ENCODE measurements at places on chromosomes 12 and 14.
A peak's percentile ranks its signal among the peaks of the same experiment; 100 is the strongest.

DNA sequence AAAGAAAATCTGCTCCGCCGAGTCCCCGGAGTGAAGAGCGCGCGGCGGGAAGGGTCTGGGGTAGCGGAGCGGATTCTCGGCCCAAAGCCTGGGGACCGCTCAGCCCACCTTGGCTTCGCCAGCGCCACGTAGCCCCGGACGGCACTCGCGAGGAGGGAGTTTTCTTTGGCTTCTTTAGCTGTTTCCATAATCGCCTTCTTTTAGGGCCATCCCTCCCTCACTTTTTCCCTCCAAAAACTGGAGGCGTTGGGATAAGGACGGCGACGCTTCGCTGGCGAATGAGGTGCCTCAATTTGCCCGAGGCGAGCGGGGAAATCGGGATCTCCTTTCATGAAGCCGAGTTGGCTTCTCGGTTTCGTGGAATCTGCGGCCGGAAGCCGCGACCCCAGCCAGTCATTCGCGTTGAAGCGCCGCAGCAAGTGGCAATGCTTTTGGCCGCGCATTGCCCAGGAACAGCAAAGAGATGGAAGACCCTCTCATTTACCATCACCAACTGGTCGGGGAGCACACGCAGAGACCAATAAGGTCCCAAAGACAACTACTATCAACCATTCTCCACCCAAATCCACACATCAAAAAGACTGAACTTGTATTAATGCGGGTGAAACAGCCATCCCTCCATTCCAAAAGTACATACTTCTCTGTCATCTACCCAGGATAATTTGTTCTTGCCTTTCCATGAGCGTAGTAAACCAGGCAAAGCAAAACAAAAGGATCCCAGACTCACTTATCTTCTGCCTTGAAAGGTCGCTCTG lies 8.4 kb upstream of the SIX1 start:
- no peak overlapping the region for H3K27ac ChIP-seq
- H3K4me3 ChIP-seq: peak overlapping the region; percentile 41
- H3K36me3 ChIP-seq: no peaks in the 10 kb centered on the region
- peaks cover 38% of the 10 kb centered on the region for H3K4me1 ChIP-seq

GRCh38 chr14:71534506-71534905 lies 397.7 kb upstream of the RGS6 start:
- H3K27me3 ChIP-seq: no peaks in the 10 kb centered on the region
- H3K36me3 ChIP-seq: peaks cover 5% of the 10 kb centered on the region
- no peaks in the 10 kb centered on the region for H3K4me1 ChIP-seq

DNA sequence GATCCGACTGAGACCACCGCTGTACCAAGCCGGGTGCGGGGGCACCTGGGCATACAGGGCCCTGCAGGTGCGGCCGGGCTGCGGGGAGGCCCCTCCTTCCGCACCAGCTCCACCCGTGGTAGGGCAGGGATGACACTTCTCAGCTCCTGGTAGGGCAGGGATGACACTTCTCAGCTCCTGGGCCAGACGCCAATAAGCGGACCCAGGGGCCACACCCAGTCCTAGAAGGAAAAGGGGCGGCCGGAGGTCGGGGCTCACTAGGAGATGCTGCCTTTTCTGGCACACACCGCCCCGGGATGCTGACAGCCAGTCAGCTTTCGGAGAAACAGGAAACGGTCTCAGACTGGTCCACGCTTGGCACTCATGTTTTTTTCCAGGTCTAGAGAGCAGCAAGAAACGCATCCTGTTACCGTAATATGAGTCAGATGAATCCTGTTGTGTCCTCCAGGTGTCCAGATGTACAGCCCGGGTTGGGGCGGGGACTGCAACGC lies 34.8 kb downstream of the NFKBIA start:
- DNase-seq: no peak
- H3K27ac ChIP-seq: no peak overlapping the region
- H3K4me3 ChIP-seq: no peak overlapping the region
- no peaks in the 10 kb centered on the region for H3K27me3 ChIP-seq
- H3K4me1 ChIP-seq: peaks cover 26% of the 10 kb centered on the region

- H3K27me3 ChIP-seq: peaks cover 19% of the 10 kb centered on the region
- H3K36me3 ChIP-seq: no peaks in the 10 kb centered on the region
- H3K4me1 ChIP-seq: peaks cover 7% of the 10 kb centered on the region
- no peak for DNase-seq
- H3K4me3 ChIP-seq: no peak overlapping the region
- H3K27ac ChIP-seq: no peak overlapping the region
These were observed 2.9 kb upstream of the MSRB3 start for GRCh38 chr12:65275627-65276026.

DNA sequence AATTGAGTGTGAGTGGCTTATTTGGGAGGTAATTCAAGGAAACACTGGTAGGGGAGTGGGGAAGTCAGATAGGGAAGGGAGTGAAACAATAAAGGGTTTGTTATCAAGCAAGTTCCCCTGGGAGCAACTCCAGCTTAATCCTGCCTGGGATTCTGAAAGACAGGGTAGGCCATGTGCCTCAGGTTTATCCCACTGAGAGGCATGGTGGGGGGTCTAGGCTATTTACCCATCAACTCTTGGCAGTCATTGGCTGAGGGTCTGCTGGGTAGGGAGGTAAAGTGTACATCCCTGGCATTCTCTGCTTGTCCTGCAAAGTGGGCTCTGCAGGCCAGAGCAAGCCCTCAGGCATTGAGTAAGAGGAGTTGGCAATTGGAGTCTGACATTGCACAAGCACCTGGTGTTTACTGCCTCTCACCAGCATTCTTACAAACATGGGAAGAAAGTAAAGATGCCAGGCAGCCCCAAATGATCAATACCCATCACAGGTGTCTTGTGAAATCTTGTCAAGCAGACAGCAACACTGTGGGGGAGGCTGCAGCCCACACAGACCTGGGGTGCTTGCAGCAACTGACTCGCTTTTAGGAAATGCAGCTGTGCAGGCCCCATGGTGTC lies 169.3 kb downstream of the KTN1 start:
- DNase-seq: no peak
- H3K4me3 ChIP-seq: no peak overlapping the region
- H3K4me1 ChIP-seq: no peaks in the 10 kb centered on the region
- no peaks in the 10 kb centered on the region for H3K36me3 ChIP-seq

GRCh38 chr12:125381373-125381772 lies 316.1 kb downstream of the AACS start:
- no peaks in the 10 kb centered on the region for H3K4me1 ChIP-seq
- H3K27me3 ChIP-seq: peaks cover 8% of the 10 kb centered on the region
- no peak overlapping the region for H3K27ac ChIP-seq
- H3K36me3 ChIP-seq: no peaks in the 10 kb centered on the region

GRCh38 chr14:71686677-71687076 lies 245.6 kb upstream of the RGS6 start:
- no peaks in the 10 kb centered on the region for H3K27me3 ChIP-seq
- no peak for DNase-seq
- peaks cover 31% of the 10 kb centered on the region for H3K36me3 ChIP-seq

- no peaks in the 10 kb centered on the region for H3K36me3 ChIP-seq
- no peaks in the 10 kb centered on the region for H3K27me3 ChIP-seq
- DNase-seq: no peak
- H3K4me3 ChIP-seq: no peak overlapping the region
These were observed 26.8 kb downstream of the BCAT1 start for GRCh38 chr12:24922090-24922489.

GRCh38 chr14:84882830-84883229 lies 647.1 kb upstream of the FLRT2 start:
- no peaks in the 10 kb centered on the region for H3K27me3 ChIP-seq
- no peak for DNase-seq
- no peak overlapping the region for H3K27ac ChIP-seq
- H3K36me3 ChIP-seq: no peaks in the 10 kb centered on the region
- no peak overlapping the region for H3K4me3 ChIP-seq

DNA sequence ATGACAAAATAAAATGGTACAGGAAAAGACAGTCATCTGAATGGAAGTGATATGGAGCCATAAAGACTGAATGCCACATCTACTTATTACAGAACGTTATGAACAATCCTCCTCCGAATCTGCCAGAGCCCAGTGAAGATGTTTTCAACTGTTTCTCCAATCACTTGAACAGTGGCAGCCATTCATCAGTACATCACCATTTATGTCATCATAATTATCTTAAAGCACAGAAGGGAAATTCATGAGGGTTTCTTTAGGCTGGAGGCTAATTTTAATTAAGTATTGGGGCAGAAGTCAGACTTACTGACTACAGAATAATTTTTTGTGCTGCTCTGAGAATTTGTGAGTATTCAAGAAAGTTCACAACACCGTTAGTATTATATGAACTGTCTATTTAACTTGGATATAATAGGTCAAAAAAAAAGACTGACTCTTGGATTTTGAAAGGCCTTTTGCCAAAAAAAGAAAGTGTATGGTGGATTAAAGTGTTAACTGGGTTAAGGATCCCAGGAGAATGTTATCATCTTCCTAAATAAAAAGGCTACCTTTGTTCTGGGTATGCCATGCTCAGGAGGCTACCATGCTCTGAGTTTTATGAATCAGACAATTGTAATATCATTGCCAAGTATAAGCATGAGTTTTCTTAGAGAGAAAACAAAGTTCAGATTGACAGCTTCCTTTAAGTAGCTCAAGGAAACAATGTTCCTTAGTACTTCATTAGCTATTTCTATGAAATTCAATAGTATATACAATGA lies 40.1 kb downstream of the PDZRN4 start:
- no peaks in the 10 kb centered on the region for H3K27me3 ChIP-seq
- DNase-seq: no peak
- no peak overlapping the region for H3K27ac ChIP-seq

GRCh38 chr14:90511795-90512328 lies 115.0 kb downstream of the CALM1 start:
- H3K27me3 ChIP-seq: peaks cover 13% of the 10 kb centered on the region
- no peaks in the 10 kb centered on the region for H3K4me1 ChIP-seq
- H3K36me3 ChIP-seq: no peaks in the 10 kb centered on the region
- no peak for DNase-seq
- H3K4me3 ChIP-seq: no peak overlapping the region
- no peak overlapping the region for H3K27ac ChIP-seq

DNA sequence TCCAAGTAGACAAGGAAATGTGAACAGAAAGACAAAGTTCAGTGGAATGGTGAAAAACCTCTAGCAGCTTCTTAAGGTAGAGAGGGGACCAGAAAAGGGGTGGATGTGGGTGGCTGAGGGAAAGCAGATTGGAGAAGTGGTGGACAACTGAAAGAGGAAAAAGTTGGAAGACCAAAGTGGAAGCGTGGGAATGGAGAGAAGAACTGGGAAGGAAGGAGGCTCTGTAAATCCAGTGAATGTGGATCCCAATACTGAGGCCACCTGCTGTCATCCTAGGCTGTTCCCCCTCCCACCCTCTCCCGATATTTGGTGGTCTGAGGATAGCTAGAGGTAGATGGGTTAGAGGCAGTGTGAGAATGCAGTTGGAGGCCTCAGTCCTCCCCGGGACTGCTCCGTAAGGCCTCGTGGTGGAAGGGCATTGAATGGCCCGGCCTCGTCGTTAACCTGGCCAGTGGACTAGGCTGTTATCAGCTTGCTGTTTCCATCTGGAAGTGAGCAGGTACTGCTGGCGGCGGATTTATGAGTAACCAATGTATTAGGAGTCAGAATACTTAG lies 822 bp upstream of the POU6F1 start:
- no peaks in the 10 kb centered on the region for H3K36me3 ChIP-seq
- H3K4me3 ChIP-seq: peak overlapping the region; percentile 98
- peaks cover 16% of the 10 kb centered on the region for H3K4me1 ChIP-seq
- H3K27me3 ChIP-seq: no peaks in the 10 kb centered on the region
- no peak for DNase-seq

DNA sequence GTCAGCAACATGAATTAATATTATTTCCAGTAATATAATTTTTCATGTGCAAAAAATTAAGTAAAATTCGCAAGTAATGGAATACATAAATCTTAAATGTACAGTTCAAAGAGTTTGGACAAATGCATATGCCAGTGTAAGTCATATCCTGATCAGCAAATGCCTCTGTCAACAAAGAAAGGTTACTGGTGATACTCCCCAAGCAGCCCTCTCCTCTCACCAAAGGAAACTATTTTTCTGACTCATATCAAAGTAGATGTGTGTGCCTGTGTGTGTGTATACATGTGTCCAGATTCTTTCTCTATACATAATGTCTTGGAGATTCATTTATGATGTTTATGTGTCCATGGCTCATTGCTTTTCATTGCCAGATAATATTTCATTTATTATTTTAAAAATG lies 1035.0 kb downstream of the SLC16A7 start:
- no peak overlapping the region for H3K4me3 ChIP-seq
- no peaks in the 10 kb centered on the region for H3K36me3 ChIP-seq
- H3K27me3 ChIP-seq: no peaks in the 10 kb centered on the region
- H3K27ac ChIP-seq: no peak overlapping the region
- DNase-seq: no peak
- H3K4me1 ChIP-seq: no peaks in the 10 kb centered on the region

GRCh38 chr14:34711169-34711568 lies 3.2 kb downstream of the CFL2 start:
- H3K4me3 ChIP-seq: no peak overlapping the region
- no peaks in the 10 kb centered on the region for H3K36me3 ChIP-seq
- peaks cover 9% of the 10 kb centered on the region for H3K4me1 ChIP-seq

GRCh38 chr12:7450667-7451066 lies 6.7 kb upstream of the CD163L1 start:
- no peaks in the 10 kb centered on the region for H3K4me1 ChIP-seq
- H3K27me3 ChIP-seq: no peaks in the 10 kb centered on the region
- no peaks in the 10 kb centered on the region for H3K36me3 ChIP-seq
- no peak overlapping the region for H3K27ac ChIP-seq
- H3K4me3 ChIP-seq: no peak overlapping the region
- DNase-seq: no peak

DNA sequence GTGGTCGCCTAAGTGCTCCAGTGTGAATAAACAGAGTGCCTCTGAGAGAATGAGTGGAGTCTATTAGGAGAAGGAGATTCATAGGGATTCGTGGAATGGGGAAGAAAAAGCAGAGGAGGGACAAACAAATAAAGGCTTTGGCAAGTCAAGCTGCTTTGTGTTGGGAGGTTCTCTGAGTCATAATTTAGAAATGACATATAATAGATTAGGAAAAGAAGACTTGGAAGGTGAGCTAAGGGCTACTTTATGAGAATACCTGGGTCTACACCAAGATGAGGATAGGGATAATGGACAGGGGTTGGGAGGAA lies 6.4 kb upstream of the NTN4 start:
- H3K4me3 ChIP-seq: no peak overlapping the region
- no peak for DNase-seq
- H3K27ac ChIP-seq: no peak overlapping the region
- H3K4me1 ChIP-seq: peaks cover 4% of the 10 kb centered on the region

DNA sequence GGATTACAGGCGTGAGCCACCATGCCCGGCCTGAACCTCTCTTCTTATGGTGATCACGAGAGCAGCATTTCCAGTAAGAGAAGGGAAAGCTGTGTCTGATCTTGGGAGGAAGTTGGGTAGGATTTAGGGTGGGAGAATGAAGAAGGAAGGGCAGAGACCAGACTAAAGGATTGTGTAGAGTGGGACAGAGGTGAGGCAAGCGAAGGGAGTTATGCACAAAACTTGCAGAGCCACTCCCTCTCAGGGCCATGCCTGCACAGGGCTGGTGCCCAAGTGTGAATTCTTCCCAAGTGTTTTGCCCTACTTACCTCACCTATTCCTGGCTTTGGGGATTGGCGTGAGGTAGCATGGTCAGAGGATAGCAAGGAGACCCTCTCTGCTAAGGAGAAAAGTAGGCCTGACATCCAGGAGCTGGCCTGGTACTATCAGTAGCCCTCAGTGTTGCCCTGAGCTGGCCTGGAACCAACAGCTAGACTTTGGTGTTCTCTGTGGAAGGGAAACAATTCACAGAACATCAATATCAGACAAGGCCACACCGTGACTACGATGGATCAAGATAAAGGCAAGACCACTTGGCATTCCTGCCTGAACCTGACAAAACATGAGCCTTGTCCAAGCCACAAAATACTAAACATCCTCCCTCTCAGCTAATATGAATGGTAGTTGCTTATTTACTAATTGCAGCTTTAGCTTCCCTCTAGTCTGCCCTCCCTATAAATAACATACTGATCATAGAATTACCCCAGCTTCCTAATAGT lies 201.0 kb upstream of the AMIGO2 start:
- DNase-seq: no peak
- H3K4me1 ChIP-seq: peaks cover 27% of the 10 kb centered on the region
- no peaks in the 10 kb centered on the region for H3K36me3 ChIP-seq
- H3K27ac ChIP-seq: no peak overlapping the region

Data from CD4-positive, alpha-beta T cell (primary cell).